ENCODE measurements at places on chromosomes 16 and 17.

DNA sequence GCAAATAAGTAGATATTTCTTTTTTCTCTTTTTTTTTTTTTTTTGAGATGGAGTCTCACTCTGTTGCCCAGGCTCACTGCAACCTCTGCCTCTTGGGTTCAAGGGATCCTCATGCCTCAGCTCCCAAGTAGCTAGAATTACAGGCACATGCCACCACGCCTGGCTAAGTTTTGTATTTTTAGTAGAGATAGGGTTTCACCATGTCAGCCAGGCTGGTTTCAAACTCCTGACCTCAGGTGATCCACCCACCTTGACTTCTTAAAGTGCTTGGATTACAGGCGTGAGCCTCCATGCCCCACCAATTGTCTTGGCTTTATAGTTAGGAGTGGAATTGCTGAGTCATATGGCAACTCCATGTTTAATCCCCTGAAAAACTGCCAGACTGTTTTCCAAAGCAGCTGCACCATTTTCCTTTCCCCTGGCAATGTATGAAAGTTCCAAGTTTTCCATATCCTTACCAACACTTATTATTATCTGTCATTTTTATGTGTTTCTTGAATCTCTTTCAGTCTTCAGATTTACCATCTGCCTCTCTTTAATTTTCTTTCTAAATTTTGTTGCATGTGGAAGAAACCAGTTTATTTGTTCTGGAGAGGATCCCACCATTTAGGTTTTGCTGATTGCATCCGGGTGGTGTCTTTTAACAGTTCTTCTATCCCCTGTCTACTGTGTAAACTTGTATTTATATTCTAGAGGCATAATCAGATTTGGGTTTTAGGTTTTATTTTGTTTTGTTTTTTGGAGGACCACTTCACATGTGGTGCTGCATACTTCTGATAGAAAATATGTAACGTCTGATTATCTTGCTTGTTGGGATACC is 9.9 kb upstream of the CES3 start:
- DNase-seq: no peak

GRCh38 chr17:57629470-57629869 is 115.6 kb downstream of the CCDC182 start:
- DNase-seq: no peak

- no peak for DNase-seq
Measured at GRCh38 chr17:1045456-1045855, 48.5 kb downstream of the TIMM22 start.

DNA sequence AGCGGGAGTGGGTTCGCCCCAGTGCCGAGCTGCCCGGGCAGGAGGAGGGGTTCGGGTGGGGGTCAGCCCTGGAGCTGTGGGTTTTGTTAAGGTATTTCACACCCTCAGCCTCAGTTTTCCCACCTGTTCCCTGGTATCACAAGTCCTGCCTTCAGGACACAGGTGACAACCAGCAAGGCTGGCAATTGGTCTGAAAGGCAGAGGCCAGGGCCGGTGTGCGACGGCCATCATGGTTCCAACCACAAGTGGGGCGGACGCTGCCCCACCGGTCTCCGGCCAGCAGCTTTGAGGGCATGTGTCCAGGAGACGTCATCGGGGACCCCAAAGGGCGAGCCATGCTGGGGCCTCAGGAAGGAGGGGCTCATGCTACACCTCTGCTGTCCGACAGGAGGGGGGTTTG is 10.8 kb downstream of the ZNF469 start:
- DNase-seq: no peak

- no peak for DNase-seq
Measured at GRCh38 chr17:36978810-36979564, 30.2 kb downstream of the AATF start.

DNA sequence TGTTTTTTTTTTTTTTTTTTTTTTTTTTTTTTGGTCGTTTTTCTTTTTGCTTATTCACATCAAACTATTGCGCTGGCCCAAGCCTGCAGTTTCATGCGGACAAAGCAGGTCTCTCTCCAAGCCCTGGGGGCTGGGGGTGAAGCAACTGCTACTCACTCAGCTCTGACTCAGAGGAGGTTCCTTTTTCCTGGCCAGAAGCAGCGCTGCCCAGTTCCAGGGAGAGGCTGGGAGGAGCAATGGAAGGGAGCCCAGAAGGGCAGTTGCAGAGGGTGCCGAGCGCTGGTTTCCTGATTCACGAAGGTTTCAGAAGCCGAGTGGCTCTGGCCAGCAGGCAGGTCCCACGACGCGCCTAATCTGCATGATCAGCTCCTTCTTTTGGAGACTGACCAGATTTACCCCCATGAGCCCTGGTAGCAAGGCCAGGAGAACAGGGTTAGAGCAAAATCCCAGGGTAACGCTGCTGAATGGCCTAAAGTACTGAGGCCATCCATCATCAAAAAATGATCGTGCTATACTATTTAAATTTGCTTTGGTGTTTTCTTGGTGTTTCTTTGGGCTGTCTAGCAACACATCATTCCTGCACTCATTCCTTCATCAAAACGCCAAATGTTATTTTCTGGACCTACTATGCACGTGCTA is 144.7 kb upstream of the SOX9 start:
- DNase-seq: no peak

GRCh38 chr17:51828901-51829300 is 329.6 kb downstream of the CA10 start:
- no peak for DNase-seq

DNA sequence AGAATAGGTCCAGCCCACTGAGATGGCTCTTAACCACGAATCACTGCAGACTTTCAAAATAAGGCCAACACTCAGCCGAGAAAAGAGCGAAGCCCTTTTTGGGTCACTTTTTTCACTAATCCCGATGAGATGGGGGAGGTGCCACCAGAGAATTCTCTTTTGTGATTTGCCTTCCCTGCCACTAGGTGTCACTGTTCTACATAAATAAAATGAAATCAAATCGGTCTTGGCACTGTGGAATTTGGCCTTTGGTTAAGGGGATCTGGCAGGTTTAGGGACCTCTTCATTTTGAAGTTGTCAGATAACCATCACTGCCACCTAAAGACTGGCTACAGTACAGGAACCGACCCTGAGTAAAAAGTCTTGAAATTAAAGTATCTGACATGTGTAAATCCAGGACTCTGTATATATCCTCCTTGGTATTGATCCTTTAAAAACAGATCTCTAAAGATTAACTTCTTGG is 147.0 kb downstream of the HS3ST4 start:
- no peak for DNase-seq

DNA sequence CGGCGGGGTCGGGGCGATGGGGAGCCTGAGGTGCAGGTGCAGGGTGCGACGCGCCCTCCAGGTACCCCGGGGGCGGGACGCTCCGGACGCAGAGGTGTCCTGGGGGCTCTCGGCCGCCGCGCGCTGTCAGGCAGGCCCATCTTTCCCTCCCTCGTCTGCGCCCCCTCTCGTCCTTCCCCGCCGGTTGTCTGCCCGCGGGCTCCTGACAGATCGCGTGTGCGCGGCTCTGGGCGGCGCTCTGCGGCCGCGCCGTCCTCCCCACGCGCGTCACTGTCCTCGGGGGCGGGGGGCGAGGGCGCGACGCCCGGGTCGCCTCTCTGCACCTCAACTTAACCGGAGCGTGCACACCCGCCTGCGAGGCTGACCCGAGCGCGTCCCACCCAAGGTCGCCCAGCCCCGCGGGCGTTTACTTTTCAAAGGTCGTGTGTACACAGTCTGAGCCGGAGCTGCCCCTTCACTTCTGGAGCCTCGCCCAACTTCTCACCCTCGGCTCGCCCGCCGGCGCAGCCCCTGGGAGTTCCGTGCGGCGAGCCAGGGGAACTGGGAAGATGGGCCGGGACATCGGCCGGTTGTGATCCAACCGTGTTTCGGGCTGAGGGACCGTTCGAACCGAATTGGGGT is 512 bp downstream of the AKAP1 start:
- no peak for DNase-seq

DNA sequence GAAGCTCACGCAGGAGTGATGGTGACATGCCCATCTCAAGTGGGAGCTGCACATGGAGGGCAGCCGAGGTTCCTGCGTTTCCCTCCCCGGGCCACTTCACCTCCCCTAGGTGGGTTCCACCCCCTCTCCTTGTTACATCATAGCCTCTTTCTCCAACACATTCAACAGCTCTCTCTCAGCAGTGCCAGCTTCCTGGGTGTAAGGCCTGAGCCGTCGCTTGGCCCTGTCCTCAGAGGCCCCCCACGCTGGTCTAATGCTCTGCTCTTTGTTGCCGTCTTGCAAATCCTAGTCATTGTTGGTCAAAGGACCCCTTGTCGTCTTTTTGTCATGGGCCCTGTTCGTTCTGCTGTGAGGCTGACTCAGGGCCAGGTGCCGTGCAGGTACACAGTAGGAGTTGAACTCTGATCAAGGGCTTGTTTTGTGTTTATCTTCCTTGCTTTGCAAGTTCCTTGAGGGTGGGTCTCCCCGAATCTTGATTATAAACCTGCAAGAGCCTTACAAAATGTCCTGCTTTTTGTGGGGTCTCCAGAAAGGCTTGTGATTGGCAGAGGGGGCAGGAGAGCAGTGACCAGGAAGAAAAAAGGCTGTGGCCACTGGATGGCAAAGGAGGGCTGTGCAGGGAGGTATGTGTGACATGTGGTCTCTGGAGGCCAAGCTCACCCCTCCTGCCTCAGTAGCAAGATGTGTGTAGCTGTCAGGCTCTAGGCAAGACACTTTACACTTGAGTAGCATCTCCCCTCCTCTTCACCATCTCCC is 136.6 kb downstream of the CCDC182 start:
- DNase-seq: no peak

- no peak for DNase-seq
Measured at GRCh38 chr16:30697264-30698138, 1.5 kb upstream of the SRCAP start.

DNA sequence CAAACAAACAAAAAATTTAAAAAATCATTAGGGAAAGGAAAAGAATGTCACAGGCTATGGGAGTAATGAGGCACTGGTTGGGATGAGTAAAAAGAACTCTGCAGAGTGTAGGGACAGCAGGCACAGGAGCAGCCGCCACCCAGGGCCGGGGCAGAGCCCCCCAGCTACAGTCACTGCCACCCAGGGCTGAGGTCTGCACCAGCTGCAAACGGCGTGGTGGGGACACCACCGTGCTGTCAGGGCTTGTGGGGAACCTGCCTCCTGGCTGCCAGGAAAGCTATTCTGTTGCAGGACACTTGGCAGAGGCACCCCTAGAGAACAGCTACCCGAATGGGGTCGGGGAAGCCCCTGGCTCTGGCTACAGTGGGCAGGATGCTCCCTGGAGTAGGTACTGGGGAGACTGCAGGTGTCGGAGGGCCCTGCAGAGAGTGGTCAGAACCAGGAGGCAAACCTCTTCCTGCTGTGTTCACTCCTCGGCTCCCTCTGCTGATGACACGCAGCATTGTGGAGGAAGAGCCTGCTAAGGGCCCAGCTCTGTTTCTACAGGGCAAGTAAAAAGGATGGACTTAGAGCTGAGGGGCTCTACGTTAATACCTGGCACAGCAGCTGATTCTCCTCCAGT is 32.3 kb upstream of the CAPN15 start:
- DNase-seq: no peak

DNA sequence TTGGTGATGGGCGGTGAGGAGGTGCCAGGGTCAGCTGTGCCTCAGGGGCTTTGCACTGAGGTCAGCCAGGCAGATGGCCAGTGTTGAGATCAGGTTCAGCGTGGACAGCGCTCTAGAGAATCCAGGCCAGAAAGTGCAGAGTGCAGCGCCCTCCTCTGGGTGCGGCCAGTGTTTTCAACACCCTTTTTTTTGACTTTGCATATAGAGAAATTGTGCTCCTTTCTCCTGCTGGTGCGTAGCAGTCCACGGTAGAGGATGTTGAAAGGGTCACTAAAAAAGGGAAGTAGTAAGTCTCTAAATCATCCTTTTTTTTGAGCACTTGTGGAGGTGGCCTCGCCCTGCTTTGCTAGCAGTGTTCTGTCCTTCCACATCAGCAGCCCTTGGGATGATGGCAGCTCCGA is 53.9 kb downstream of the BANP start:
- DNase-seq: no peak

GRCh38 chr17:58414596-58414997 is 2.7 kb downstream of the RNF43 start:
- DNase-seq: no peak

- no peak for DNase-seq
Measured at GRCh38 chr17:699345-699744, 15.3 kb downstream of the VPS53 start.

DNA sequence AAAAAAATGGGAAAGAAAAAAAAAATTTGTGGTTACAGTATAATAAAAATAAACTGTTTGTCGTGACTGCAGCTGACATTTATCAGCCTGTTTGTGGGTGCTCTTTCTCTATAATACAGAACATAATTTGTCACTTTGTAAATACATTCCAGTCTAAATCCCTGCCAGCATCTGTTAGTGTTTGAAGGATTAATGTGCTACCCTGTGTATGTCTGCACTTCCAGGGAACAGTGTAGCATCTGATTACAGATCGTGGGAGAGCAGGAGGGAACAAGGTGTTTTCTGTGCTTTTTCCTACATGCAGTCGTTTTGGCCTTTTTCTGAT is 265.1 kb downstream of the WWOX start:
- DNase-seq: no peak

GRCh38 chr16:65342231-65342866 is 220.5 kb upstream of the CDH11 start:
- DNase-seq: no peak

DNA sequence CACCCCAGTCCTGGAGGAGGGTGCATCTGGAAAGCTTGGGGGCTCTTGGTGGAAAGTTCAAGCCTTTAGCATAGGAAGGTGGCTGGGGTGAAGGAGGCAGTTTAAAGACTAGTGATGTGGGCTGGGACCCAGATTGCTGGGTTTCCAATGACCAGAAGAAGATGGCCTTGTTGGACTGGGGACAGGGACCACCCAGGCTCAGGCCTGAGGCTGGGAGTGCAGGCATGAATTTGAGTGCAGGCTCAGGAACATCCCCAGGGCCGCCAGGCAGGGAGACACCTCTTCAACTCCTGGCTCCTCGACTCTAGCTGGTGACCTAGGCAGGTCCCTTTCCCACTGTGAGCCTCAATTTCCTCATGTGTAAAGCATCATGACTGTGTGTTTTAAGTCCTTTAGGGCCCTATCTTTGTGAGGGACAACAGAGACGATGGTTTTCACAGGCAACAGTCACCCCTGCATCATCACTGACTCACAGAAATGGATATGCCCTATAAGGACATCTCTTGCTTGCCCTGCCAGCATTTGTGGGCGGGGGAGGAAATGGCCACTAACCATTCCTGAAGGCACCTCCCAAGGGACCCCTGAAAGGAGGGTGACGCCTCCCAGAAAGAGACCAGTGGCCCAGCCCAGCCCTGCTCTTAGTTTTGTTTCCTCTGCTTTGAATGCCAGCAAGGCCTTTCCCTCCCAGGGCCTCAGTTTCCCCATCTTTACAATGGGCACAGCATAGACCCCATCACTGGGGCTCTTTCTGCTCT is 11.1 kb downstream of the NLRC5 start:
- DNase-seq: peak; percentile 39

GRCh38 chr16:785563-786535 is 2.3 kb downstream of the RPUSD1 start:
- peak; percentile 73 for DNase-seq

GRCh38 chr17:57870283-57870635 is 20.4 kb upstream of the MRPS23 start:
- no peak for DNase-seq

GRCh38 chr17:77817953-77818352 is 140.6 kb upstream of the TNRC6C start:
- DNase-seq: no peak
